ENCODE measurements at places on chromosomes 1 and 21. TPM values are rescaled to one million over a fixed set of nuclear protein-coding genes. Genes with fewer than 3 reads are reported as not detected.
A peak's percentile ranks its signal among the peaks of the same experiment; 100 is the strongest.

NDUFV3 gene
- total RNA-seq: 65.8 TPM

IGSF21 gene
- total RNA-seq: 5.0 TPM

GRCh38 chr1:34982820-34983376, 2.2 kb downstream of the TMEM35B start:
- no peak for DNase-seq

SPRR1B gene
- total RNA-seq: not detected

DNA sequence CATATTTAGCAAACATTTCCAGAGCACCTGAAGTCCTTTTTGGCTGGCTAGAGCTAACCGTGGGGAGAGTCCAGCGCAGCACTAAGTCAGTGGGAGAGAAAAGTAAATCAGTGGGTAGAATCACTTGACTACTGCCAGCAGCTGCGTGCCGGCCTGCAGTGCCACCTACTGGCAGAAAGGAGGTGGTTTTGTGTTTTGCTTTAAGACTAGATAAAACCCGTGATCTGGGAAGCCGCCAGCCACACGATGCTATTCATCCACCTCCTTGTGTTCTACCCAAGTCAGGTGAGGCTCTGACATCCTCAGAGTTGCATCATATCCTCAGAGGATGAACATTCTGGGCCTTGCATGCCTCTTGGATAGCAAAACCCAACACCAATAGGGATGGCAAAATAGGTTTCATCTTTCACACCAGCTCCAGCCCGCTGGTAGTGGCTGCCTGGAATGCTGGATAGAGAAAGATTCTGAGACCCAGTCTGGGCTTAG, 14.1 kb upstream of the HEYL start:
- DNase-seq: no peak

GRCh38 chr1:145956781-145957442, 905 bp downstream of the LIX1L start:
- DNase-seq: no peak

HLX gene
- total RNA-seq: 33.5 TPM

GRCh38 chr1:5863238-5863637, 129.0 kb downstream of the NPHP4 start:
- DNase-seq: no peak

NMNAT2 gene
- total RNA-seq: 0.68 TPM

DNA sequence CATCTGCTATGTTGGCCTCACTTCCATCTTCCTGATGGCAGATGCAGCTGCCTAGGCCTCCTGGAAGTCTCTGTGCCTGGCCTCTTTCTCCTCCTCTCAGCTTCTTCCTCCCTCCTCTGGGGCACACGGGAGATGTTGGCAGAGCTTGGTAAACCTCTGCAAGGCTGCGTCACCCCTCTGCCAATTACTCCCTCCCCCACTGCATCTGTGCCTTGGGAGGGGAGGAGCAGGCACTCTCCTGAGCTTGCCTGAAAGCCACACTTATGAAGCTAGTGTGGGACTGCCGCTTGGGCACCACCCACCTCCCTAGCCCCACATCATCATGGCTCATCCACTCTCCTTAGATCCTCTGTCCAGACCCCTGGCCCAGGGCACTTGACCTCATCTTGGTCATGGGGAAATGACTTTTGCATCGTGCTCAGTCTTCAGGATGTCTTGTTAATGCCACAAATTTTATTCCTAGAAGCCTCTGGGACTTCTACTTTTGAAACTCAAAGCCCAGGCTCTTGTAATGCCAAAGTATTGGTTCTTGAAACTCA, 7.3 kb upstream of the TMEM51 start:
- no peak for DNase-seq

- DNase-seq: no peak
Observed at GRCh38 chr1:21734526-21734925, 48.4 kb downstream of the USP48 start.

EPHA2 gene
- 20.3 TPM for total RNA-seq

DNA sequence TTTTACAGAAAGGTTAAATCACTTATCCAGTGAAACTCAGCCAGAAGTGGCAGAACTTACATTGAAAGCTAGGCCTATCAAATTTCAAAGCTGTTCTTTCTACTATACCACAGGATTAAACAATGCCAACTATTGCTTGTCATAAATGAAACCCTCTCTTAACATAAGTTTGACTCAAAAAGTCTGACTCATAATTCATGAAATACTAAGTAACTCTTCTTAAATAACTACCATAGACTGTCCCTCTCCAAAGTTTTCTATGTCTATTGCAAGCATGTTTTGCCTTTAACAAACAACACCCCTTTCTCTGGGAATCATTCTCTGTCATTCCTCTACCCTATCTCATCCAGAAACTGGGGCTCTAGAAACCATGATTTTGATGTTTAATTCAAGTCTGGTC, 109.5 kb upstream of the UBE2U start:
- DNase-seq: no peak

- DNase-seq: no peak
Observed at GRCh38 chr1:184965944-184966860, 8.1 kb downstream of the NIBAN1 start.

- no peak for DNase-seq
Observed at GRCh38 chr1:1100296-1100695, 15.6 kb downstream of the C1orf159 start.

DNA sequence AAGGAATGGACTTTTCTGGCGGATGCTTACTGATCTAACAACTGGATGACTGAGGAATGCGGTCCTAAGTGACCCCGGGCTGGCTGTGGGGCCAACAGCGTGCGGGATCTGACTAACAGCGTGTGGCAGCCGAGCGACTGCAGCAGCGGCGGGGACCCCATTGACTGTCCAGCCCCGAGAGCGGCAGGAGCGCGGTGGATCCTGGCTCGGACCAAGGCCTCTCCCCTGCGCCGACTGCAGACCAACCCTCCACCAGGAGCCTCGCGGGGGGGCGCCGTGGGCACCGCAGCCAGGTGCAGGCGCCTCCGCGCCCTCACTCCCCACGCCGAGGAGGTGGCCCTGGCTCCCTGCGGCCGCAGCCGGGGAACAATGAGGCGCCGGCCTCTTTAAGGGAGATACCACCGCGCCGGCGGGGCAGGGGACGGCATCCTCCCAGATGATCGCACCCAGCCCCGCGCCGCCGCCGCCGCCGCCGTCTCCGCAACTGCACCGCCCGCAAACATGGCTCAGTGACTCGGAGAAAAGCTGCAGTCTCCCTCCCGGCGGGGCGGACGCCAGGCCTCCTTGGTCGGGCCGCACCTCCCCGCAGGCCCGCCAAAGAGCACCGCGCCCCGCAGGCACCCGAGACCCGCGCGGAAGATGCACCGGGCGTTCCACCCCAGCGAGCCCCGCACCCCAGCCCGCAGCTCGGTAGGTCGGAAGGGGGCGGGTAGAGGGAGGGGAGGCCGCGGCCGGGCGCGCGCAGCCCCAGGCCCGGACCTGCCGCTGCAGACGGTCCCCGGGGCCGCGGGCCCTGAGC, 694 bp upstream of the PDIK1L start:
- peak; percentile 11 for DNase-seq

KAZN gene
- total RNA-seq: 17.4 TPM

- DNase-seq: no peak
Observed at GRCh38 chr1:87462894-87463293, 134.2 kb downstream of the LMO4 start.

- no peak for DNase-seq
Observed at GRCh38 chr1:199218533-199218932, 579.7 kb downstream of the PTPRC start.

- no peak for DNase-seq
Observed at GRCh38 chr1:14795589-14795988, 197.1 kb downstream of the KAZN start.

- DNase-seq: no peak
Observed at GRCh38 chr1:70146488-70146887, 58.9 kb downstream of the LRRC40 start.

GNAT2 gene
- total RNA-seq: not detected

DNA sequence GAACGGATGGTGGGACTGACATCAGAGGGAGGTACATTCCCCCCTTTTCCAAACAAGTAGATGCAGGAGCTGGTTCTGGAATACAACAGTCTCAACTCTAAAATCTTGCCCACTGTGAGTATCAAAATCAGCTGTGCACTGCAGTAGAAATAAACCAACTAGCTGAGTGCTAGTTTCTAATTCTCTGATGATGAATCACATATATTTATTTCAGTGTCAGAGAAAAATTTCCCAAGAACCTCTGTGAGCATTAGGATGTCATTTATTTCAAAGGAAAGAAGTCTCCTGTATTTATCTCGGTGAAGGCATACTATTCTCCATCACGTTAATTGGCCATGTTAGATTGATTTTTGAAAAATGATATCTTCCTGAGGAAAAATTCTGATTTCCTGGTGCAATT, 67.1 kb downstream of the LHX9 start:
- no peak for DNase-seq

CFAP107 gene
- not detected for total RNA-seq

DNA sequence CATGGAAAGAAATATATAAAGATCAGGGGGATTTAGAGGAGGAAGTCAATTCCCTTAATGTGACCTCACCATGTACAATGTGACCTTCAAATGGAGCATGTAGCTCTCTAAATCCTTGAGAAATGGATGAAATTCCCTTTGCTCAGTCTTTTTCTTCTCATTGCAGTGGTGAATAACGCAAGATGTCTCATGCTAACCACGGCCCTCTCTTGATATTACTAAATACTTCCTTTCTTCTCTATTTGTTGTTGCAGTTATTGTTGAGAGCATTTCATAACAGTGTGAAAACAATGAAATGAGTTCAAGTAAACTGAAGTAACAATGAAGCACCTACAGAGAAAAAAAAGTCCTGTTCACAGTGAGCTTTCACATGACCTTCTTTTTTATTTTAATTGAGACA, 55.6 kb downstream of the ZNF281 start:
- no peak for DNase-seq

TRABD2B gene
- 3.8 TPM for total RNA-seq

CYP4Z1 gene
- total RNA-seq: 1.1 TPM

C1QC gene
- total RNA-seq: 542 TPM

Data from thoracic aorta (tissue), 2 donors.